Substantia nigra (tissue), 51 donors: ENCODE measurements at places on chromosomes 2 and 18.

DNA sequence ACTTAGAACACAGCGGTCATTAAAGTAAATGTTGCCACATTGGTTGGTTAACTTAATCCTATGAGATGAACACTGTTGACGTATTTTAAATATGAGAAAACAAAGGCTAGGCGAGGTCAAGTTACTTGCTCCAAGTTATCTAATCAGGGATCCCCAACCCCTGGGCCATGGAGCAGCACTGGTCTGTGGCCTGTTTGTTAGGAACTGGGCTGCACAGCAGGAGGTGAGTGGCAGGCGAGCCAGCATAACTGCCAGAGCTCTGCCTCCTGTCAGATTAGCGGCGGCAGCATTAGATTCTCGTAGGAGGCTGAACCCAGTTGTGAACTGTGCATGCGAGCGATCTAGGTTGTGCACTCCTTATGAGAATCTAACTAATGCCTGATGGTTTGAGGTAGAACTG lies 878.9 kb downstream of the CPS1 start:
- DNase-seq: no peak

DNA sequence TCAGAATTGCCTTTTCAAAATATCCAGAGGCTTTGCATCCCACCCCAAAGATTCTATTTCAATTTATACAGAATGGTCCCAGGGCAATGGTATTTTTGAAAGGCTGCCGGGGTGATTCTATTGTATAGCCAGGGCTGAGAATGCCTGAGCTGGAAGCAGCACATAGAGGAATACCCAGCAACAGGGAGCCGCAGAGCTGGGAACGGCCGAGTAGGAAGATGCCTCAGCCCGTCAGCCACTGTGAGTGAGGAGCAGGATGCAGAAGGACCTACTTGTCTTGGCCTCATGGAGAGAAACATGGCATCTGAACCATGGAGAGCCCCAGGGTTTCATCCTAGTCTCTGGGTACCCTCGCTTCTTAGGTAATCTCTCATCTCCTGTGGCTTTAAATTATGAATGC lies 170.8 kb upstream of the FHL2 start:
- no peak for DNase-seq

DNA sequence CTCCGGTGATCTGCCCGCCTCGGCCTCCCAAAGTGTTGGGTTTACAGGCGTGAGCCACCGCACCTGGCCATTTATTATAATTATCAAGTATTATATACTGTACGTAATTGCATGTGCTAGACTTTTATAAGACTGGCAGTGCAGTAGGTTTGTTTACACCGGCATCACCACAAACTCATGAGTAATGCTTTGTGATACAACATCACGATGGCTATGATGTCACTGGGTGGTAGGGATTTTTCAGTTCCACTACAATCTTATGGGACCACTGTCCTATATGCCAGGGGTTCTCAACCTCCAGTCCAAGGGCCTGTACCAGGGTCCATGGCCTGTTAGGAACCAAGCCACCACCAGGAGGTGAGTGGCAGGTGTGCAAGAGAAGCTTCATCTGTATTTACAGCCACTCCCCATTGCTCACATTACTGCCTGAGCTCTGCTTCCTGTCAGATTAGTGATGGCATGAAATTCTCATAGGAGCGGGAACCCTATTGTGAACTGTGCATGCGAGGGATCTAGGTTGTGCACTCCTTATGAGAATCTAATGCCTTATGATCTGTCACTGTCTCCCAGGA lies 9.4 kb downstream of the SCYGR4 start:
- DNase-seq: no peak

DNA sequence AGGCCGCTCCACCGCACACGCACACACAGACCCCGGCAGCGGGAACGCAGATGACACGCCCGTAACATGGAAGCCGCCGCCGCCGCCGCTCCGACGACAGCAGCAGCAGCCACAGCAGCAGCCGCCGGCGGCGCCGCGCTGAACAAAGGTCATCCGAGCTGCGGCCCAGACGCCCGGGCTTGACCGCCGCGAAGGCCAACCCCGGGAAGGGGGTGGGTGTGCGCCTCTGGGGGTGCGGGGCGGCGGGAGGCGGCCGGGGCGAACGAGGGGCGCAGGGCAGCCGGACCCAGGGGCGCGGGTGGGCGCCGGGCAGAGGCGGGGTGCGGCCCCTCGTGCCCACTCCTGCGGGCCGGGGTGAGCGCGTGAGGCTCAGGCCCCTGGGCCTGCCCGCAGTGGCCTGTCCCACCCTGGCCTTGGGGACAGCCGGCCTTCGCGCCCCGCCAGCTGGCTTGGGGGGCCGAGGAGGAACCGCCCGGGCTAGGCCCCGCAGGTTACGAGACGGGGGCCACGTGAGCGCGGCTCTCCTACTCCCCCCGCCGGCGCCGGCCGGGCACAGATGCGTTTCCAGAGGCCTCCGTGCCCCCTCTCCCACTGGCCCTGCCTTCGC lies 1.0 kb upstream of the ZNF532 start:
- DNase-seq: peak; percentile 18

DNA sequence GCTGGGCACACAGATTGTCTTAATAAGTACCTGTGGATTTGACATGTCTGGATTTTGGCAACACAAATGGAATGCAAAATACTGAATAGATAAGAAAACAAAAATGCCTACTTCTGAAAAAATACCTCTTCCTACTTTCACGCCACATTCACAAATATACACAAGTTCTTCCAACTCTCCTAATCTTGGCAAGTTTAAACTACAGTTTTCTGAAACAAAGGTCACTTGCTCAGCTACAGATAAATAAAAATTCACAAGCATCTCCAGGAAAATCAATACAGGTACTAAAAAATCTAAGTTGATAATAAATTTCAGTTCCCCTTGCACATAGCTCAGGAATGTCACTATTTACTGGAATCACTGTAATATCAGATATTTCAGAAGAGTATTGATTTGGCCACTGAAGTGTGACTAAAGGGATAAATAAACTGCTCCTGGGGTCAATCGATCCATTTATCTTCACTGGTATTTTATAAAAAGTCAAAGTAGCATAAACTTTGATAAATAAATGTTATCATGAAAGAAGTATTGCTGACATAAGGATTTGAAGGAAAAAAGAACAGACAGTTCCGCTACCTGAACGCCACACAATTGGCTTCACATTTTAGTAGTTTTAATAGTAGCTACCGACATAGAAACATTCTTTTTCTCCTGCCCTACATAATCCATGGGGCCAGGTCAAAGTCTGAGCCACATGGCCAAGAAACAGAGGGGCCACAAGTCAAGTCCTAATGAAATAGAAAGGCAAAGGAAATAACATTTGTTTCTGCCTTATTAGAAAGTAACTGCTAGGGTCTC lies 243.1 kb downstream of the AFF3 start:
- DNase-seq: no peak

- no peak for DNase-seq
Measured at GRCh38 chr2:197164141-197164754, 146.3 kb downstream of the ANKRD44 start.

GRCh38 chr2:188349019-188349418 lies 57.3 kb downstream of the GULP1 start:
- DNase-seq: no peak

DNA sequence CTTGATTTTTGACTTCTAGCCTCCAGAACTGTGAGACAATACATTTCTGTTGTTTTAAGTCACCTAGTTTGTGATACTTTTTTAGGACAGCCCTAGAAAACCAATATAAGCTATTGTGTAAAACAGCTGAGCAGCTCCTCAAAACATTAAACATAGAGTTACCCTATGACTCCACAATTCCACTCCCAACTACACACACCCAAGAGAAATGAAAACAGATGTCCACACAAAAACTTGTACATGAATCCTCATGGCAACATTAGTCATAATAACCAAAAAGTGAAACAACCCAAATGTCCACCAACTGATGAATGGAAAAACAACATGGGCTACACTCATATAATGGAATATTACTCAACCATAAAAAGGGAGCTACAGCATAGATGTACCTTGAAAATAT lies 32.6 kb downstream of the TNS1 start:
- DNase-seq: no peak

DNA sequence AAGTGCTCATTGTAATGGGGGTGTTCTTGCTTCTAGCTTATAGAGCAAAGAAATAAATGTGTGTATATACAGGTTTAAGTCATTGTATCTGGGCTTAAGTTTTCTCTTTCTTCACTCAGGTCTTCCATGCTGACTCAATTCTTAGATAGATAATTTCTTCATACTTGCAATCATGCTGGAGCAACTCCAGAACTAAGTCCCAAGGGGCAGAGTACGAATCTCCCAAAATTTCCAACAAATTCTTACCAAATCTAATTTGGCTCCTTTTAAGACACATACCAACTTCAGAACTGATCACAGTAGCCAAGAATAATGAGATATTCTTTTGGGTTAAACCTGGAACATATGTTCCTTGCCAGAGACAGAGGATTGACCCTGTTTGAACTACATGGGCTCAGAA lies 4.3 kb upstream of the SPAG16 start:
- no peak for DNase-seq

GRCh38 chr18:24039671-24040070 lies 25.1 kb downstream of the TTC39C start:
- DNase-seq: no peak

GRCh38 chr2:175726223-175726622 lies 275.8 kb downstream of the LNPK start:
- DNase-seq: no peak

- DNase-seq: no peak
Measured at GRCh38 chr2:223100061-223100511, 48.1 kb downstream of the KCNE4 start.

- DNase-seq: no peak
Measured at GRCh38 chr2:1723397-1724042, 20.8 kb downstream of the PXDN start.

- DNase-seq: no peak
Measured at GRCh38 chr2:239180526-239181073, 220.2 kb downstream of the HDAC4 start.

- DNase-seq: no peak
Measured at GRCh38 chr2:1738646-1739302, 5.5 kb downstream of the PXDN start.

- DNase-seq: no peak
Measured at GRCh38 chr2:206241736-206242135, 32.7 kb upstream of the ZDBF2 start.

- no peak for DNase-seq
Measured at GRCh38 chr2:122478771-122479170, 723.3 kb downstream of the TSN start.

DNA sequence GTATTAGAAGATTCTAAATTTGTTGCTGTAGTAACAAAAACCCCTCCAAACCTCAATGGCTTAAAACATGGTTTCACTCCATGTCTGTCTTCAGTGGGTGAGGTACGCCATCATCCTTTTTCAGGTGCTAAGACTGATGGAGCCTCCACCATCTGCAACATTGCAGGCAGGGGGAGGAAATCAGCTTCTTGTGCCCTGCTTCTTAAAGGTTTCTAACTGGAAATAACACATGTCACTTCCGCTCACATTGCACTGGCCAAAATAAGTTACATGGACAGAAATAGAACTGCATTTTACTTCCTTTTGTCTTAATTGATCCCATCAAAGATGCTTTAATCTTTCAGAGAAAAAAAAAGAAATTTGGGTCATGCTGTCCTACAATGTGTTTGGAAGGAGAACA lies 94.1 kb downstream of the GALNT3 start:
- no peak for DNase-seq

DNA sequence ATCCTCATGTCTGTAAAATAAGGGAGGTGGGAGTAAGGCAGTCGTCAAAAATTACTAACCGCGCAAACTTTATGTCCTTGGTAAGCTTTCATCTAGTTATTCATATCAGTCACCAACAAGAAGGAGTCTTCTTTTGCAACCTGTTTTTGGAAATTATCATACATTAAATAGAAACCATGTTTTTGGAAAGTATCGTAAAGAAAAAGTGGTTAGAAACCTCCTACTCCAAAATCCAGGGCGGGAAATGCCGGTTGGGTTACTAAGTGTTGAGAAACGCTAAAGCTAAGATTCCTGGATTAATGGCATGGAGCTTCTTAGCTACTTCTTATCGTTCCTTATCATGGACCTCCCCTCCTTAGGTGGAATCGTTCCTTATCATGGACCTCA lies 778 bp downstream of the BBS5 start:
- DNase-seq: no peak

DNA sequence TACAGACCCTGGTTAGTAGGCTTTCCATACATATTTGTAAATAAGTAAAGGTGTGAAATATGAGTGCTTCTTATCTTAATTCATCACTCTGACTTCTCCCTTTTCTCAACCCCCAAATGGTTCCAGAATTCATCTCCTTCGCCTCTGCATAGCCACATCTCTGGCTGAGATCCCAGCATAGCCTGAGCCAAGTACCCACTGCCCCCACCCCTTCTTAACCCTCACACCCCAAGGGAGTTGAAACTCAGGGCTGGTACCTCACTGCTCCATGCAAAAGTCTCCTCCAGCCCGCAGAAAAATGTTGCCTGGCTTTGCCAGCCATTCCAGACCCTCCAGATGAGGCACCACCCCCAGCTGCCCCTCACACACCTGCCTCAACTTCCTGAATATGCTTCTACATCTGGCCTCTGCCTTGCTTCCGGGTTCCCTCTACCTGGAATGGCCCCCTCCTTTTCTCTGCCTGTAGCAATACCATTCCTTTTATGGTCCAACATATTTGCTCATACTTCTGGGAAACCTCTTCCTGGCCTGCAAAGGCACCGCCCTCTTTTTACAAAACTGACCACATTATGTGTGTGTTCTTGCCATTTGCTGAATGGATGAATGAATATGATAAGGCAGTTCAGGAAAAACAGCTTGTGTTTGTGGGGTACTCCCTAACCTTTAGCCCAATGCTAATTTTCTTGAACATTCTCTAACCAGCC lies 112.8 kb downstream of the CELF4 start:
- DNase-seq: no peak

DNA sequence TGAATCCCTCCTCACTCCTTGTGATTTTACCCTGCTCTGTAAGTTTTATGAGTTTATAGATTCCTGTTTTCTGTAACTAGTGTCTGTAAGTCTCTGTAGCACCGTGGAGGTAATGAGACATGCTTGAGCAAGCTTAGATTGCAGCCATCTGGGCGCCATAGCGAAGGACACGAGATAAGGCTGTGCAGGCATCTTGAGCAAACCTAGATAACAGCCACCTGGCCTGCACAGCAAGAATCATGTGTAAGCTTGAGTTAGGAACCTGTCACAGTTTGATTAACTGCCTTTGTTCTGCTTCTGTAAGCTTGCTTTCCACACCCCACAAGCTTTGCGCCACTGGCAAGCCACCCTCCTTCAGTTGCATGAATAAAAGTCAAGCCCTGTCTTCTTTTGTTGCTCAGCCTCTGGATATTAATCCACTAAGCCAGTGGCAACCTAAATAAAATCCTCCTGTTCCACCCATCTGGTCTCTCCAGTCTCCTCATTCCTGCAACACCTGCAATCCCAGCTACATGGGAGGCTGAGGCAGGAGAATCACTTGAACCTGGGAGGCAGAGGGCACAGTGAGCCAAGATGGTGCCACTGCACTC lies 270.6 kb upstream of the RGPD4 start:
- no peak for DNase-seq
